Kidney (tissue), 22 donors: ENCODE measurements at places on chromosomes 1 and 21. TPM values are rescaled to one million over a fixed set of nuclear protein-coding genes. Genes with fewer than 3 reads are reported as not detected.

- no peak overlapping the region for H3K27ac ChIP-seq
- peaks cover 2% of the 10 kb centered on the region for H3K4me1 ChIP-seq
- H3K4me3 ChIP-seq: no peak overlapping the region
- no peaks in the 10 kb centered on the region for H3K36me3 ChIP-seq
- DNase-seq: peak; percentile 62
Observed at GRCh38 chr1:117268535-117269455, 58.1 kb upstream of the VTCN1 start.

- H3K4me3 ChIP-seq: no peak overlapping the region
- no peak overlapping the region for H3K27ac ChIP-seq
- H3K27me3 ChIP-seq: no peaks in the 10 kb centered on the region
- no peak for DNase-seq
- no peaks in the 10 kb centered on the region for H3K36me3 ChIP-seq
- H3K4me1 ChIP-seq: no peaks in the 10 kb centered on the region
Observed at GRCh38 chr1:22176258-22176657, 33.4 kb upstream of the WNT4 start.

GRCh38 chr1:100869996-100870395 is 24.6 kb downstream of the EXTL2 start:
- no peak for DNase-seq
- H3K27ac ChIP-seq: no peak overlapping the region
- H3K36me3 ChIP-seq: no peaks in the 10 kb centered on the region
- no peaks in the 10 kb centered on the region for H3K27me3 ChIP-seq
- no peak overlapping the region for H3K4me3 ChIP-seq
- no peaks in the 10 kb centered on the region for H3K4me1 ChIP-seq

DNA sequence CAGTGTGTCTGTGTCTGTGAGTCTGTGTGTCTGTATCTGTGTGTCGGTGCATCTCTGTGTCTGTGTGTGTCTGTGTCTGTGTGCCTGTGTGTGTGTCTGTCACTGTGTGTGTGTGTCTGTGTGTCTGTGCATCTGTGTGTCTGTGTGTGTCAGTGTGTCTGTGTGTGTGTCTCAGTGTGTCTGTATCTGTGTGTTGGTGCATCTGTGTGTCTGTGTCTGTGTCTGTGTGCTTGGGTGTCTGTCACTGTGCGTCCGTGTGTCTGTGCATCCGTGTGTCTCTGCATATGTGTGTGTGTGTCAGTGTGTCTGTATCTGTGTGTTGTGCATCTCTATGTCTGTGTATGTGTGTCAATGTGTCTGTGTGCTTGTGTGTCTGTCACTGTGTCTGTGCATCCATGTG is 44.7 kb upstream of the POFUT2 start:
- no peak overlapping the region for H3K27ac ChIP-seq
- no peaks in the 10 kb centered on the region for H3K27me3 ChIP-seq
- H3K4me1 ChIP-seq: peaks cover 16% of the 10 kb centered on the region
- H3K36me3 ChIP-seq: no peaks in the 10 kb centered on the region
- no peak overlapping the region for H3K4me3 ChIP-seq

DNA sequence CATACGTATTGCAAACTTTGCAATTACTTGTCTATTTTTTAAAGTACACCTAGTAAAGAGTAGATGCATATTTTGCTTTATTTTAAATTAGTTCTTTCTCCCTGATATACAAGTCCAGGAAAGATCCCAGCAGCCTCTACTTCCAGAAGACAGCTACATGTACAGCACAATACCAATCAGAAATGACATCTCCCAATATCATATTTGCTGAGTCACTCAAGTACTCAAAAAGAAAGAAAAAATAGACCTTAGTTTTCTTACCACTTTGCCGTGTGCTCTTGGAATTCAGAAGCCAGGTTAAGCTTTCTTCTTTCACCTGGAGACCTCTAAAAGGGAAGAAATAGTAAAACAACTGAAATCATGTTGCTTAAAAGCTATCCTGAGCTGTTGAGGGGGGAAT is 412.6 kb upstream of the RUNX1 start:
- no peaks in the 10 kb centered on the region for H3K27me3 ChIP-seq
- no peaks in the 10 kb centered on the region for H3K4me1 ChIP-seq
- no peaks in the 10 kb centered on the region for H3K36me3 ChIP-seq
- DNase-seq: no peak
- no peak overlapping the region for H3K4me3 ChIP-seq

- no peaks in the 10 kb centered on the region for H3K27me3 ChIP-seq
- no peak overlapping the region for H3K27ac ChIP-seq
- H3K4me3 ChIP-seq: no peak overlapping the region
- no peaks in the 10 kb centered on the region for H3K4me1 ChIP-seq
Observed at GRCh38 chr1:200336901-200337391, 72.9 kb downstream of the ZNF281 start.

- H3K36me3 ChIP-seq: no peaks in the 10 kb centered on the region
- H3K27me3 ChIP-seq: no peaks in the 10 kb centered on the region
- H3K4me1 ChIP-seq: no peaks in the 10 kb centered on the region
- DNase-seq: no peak
- no peak overlapping the region for H3K4me3 ChIP-seq
- no peak overlapping the region for H3K27ac ChIP-seq
Observed at GRCh38 chr1:198330982-198331615, 174.3 kb downstream of the NEK7 start.

GRCh38 chr1:163772246-163772645 is 450.5 kb downstream of the NUF2 start:
- no peak for DNase-seq
- H3K36me3 ChIP-seq: no peaks in the 10 kb centered on the region
- H3K4me1 ChIP-seq: peaks cover 19% of the 10 kb centered on the region

- no peaks in the 10 kb centered on the region for H3K36me3 ChIP-seq
- H3K27ac ChIP-seq: no peak overlapping the region
- no peak for DNase-seq
Observed at GRCh38 chr1:160853014-160853413, 9.7 kb downstream of the CD244 start.

- no peaks in the 10 kb centered on the region for H3K4me1 ChIP-seq
- H3K36me3 ChIP-seq: no peaks in the 10 kb centered on the region
- no peak for DNase-seq
- H3K27me3 ChIP-seq: no peaks in the 10 kb centered on the region
- H3K27ac ChIP-seq: no peak overlapping the region
Observed at GRCh38 chr1:64004451-64005025, 198.9 kb upstream of the UBE2U start.

DNA sequence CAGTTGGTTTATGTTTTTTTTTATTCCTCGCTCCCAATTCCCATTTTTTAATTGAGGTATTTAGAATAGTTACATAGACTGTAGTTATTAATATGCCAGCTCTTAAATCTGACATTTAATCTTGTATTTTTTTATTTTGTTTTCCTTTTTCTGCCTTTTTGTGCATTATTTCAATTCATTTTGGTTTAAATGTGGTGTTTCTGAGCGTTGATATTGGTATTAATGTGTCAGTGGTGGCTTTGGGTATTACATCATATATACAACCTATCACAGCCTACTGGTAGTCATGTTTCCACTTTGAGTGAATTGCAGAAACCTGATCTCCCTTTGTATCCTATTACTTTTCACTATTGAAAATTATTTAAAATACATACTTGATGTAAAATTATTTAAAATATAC is 1027.3 kb downstream of the KCNT2 start:
- no peak overlapping the region for H3K4me3 ChIP-seq
- no peaks in the 10 kb centered on the region for H3K36me3 ChIP-seq
- no peaks in the 10 kb centered on the region for H3K4me1 ChIP-seq
- DNase-seq: no peak

DNA sequence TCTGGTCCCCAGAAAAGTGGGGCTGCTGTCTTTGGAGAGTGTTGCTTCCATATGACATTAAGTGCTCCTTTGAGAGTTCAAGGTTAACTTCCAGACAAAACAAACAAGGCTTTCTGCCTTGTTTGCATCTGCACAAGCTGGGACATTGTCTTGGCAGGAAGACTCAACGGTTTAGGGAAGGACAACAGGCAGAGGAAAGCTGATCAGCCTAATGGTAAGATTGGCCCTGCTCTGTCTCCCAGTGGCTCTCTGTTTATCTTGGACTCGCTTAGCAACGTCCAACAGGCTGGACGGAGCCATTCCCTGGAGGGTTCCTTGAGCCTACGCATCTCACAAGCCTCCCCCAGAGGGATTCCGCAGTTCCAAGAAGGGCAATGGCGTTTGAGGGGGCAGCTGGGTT is 62.2 kb upstream of the SLC44A3 start:
- H3K4me1 ChIP-seq: no peaks in the 10 kb centered on the region
- no peak overlapping the region for H3K4me3 ChIP-seq
- H3K36me3 ChIP-seq: no peaks in the 10 kb centered on the region
- peak; percentile 64 for DNase-seq
- H3K27ac ChIP-seq: no peak overlapping the region

GRCh38 chr1:202367271-202367670 is 18.8 kb downstream of the PPP1R12B start:
- no peak overlapping the region for H3K4me3 ChIP-seq
- H3K4me1 ChIP-seq: no peaks in the 10 kb centered on the region
- no peaks in the 10 kb centered on the region for H3K36me3 ChIP-seq
- H3K27ac ChIP-seq: no peak overlapping the region
- no peak for DNase-seq

GRCh38 chr1:204255966-204256365 is 42.2 kb upstream of the GOLT1A start:
- H3K27ac ChIP-seq: peak overlapping the region; percentile 1
- peaks cover 42% of the 10 kb centered on the region for H3K36me3 ChIP-seq
- no peak overlapping the region for H3K4me3 ChIP-seq
- H3K4me1 ChIP-seq: peaks cover 13% of the 10 kb centered on the region
- DNase-seq: no peak

DNA sequence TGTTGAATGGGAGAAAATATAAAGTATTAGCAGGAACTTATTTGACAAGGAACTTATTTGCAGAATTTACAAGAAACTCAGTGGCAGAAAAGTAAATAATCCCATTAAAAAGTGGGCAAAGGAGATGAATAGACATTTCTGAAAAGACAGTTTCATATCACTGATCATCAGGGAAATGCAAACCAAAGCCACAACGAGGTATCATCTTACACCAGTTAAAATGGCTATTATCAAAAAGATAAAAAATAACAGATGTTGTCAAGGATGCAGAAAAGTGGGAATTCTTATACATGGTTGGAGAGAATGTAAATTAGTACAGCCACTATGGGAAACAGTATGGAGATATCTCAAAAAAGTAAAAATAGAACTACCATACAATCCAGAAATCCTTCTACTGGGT is 61.0 kb downstream of the SYT14 start:
- no peaks in the 10 kb centered on the region for H3K4me1 ChIP-seq
- H3K27ac ChIP-seq: no peak overlapping the region
- no peak for DNase-seq
- H3K27me3 ChIP-seq: no peaks in the 10 kb centered on the region

- peaks cover 2% of the 10 kb centered on the region for H3K4me1 ChIP-seq
- H3K27ac ChIP-seq: no peak overlapping the region
- DNase-seq: no peak
- H3K27me3 ChIP-seq: no peaks in the 10 kb centered on the region
- peaks cover 2% of the 10 kb centered on the region for H3K36me3 ChIP-seq
Observed at GRCh38 chr1:208039536-208040332, 128.8 kb upstream of the CD34 start.

- no peaks in the 10 kb centered on the region for H3K4me1 ChIP-seq
- H3K36me3 ChIP-seq: no peaks in the 10 kb centered on the region
- no peak overlapping the region for H3K4me3 ChIP-seq
- DNase-seq: no peak
Observed at GRCh38 chr1:157089789-157090188, 9.8 kb downstream of the ETV3L start.

DNA sequence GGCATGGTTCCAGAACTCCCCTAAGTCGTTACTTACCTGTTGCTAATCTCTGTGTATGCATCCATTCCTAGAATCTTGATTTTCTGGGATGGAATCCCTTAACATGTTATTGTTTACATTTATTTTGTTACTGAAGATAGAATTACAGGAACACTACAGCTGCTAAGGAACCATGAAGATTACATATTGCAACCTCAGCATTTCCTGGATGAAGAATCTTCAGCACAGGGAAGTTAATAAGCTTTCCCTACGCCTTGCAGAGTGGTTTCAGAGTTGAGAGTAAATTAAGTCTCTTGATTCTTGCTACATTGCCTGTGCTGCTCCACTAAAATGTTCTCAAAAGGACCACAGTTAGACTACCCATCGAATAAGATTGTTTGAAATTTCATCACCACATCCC is 31.4 kb upstream of the GBP6 start:
- no peak overlapping the region for H3K27ac ChIP-seq
- no peaks in the 10 kb centered on the region for H3K36me3 ChIP-seq
- no peaks in the 10 kb centered on the region for H3K4me1 ChIP-seq
- no peak for DNase-seq
- H3K4me3 ChIP-seq: no peak overlapping the region

GRCh38 chr1:11384170-11384554 is 94.8 kb upstream of the DISP3 start:
- no peak overlapping the region for H3K4me3 ChIP-seq
- H3K27me3 ChIP-seq: no peaks in the 10 kb centered on the region
- no peak for DNase-seq
- no peaks in the 10 kb centered on the region for H3K36me3 ChIP-seq
- H3K4me1 ChIP-seq: no peaks in the 10 kb centered on the region

DNA sequence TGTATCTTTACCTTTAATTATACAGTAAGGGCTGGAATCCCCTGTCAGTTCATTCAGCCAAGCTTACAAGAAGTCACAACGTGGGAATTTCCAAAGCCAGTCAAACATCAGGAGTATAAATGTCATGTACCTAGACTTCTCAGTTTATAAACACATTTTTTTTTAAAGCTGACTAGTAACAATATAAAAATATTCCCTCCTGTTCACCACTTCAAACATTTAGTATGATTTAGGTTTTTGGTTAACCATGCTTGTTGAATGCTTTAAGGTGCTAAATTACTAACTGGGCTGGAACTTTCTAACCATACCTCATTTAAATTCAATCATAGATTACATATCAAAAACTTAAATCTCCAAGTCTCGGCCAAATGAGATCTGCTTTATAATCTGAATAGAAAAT is 44.0 kb downstream of the JAK1 start:
- no peaks in the 10 kb centered on the region for H3K27me3 ChIP-seq
- DNase-seq: no peak
- no peak overlapping the region for H3K4me3 ChIP-seq

DNA sequence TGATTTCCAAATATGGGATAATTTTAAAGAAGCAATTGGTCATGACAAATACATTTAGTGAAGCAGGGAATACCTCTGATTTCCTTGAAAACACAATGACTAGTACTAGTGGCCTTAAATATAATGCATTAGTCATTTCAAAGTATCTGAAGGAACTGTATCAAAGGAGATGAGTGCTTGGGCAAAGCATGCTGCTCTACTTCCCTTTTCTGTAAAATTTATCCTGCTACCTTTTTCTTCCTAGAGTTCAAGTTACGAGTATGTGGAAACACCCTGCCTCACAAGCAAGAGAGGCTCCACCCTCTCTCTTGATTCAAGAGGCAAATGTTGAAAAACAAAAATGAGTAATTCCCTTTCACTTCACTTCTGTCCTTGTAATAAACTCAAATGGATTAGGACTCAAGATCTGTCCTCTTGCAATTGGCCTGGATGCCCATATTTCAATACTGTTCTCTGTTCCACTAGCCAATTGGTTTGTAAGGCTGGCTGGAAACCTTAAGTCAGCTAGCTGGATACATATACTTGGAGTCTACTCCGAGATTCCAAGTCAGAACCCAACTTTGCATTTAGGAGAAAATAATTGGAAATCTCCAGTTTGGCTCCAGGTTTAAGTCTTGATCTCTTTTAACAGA is 92.5 kb downstream of the CDC42BPA start:
- H3K36me3 ChIP-seq: no peaks in the 10 kb centered on the region
- no peak overlapping the region for H3K27ac ChIP-seq
- H3K4me3 ChIP-seq: no peak overlapping the region
- no peaks in the 10 kb centered on the region for H3K27me3 ChIP-seq
- H3K4me1 ChIP-seq: no peaks in the 10 kb centered on the region

ZYG11A gene
- 0.28 TPM for total RNA-seq

CELA2A gene
- total RNA-seq: not detected

NHLH1 gene
- total RNA-seq: 0.09 TPM

HCN3 gene
- 3.3 TPM for total RNA-seq

PRDX6 gene
- total RNA-seq: 280 TPM

IQCC gene
- total RNA-seq: 3.5 TPM

RYR2 gene
- total RNA-seq: 0.60 TPM

BTG3 gene
- 27.4 TPM for total RNA-seq

LCE1F gene
- total RNA-seq: not detected

SEC16B gene
- 4.8 TPM for total RNA-seq
